ENCODE measurements at places on chromosomes 12 and 14.

DNA sequence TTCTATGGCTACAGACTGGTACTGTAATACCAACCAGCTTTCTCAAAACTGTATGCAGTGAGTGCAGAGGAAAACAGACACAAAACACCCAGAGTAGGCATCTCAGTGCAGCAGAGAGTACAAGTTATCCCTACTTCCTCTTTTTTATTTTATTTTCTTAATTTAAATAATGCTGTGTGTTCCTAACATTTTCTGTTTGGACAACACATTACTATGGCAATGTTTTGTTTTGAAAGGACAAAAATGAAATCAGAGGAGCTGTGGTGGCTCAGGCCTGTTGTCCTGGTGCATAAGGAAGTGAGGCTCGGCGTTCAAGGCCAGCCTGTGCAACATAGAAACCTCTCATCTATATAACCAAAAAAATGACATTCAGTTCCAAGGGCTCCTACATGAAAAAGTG lies 33.7 kb upstream of the SELPLG start:
- no peak for DNase-seq

- no peak for DNase-seq
These were observed 101.2 kb upstream of the STXBP6 start for GRCh38 chr14:25150934-25151790.

- no peak for DNase-seq
These were observed 81.2 kb downstream of the PITPNM2 start for GRCh38 chr12:123069436-123070266.

DNA sequence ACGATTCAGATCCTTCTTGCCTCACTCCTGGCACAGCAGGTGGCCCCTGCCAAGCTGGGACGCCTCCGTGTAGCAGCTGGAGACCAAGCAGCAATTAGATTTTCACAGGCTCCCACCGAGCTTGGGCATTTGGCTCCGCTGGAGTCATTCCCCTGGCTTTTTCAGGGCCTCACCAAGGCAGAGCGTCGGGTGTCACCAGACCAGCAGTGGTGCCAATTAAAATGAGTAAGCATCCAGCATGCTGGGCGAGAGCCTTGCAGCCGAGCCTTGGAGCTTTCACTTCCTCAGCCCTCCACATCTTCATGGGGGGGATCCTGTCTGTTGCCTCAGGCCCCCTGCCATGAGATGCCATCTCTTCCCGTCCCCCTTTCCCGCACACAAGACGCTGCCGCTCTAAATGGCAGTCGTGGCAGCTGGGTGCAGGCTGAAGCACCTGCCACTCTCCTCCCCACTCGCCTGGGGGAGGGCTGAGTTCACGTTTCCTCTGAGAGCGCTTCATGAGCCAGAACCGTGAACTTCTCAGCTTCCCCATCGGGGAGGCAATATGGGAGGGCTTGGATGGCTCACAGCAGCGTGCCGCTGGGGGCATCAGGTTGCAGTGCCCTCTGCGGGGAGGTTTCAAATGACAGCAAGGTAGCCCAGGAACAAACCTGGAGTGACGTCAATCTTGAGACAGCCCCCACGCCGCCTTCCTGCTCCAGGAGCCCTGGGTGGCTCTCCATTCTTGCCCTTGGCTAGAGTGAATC lies 11.7 kb downstream of the TPCN1 start:
- peak; percentile 31 for DNase-seq

DNA sequence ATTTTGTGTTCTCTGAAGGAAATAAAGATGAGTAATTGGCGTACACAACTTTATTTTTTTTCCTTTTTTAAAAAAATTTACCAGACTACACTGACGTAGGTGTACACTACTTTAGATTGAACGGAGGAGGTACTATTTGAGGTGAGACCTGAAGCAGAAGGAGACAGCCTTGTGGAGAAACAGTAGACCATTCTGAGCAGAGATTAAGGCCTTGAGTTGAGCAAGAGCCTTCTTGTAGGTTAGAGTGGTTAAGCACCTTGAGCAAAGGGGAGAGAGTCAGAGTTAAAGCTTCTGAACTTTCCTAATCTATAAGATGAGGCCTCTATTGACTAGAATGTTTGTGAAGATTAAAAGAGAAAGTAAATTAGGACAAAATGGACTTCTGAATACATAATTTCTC lies 2.5 kb downstream of the LEMD3 start:
- no peak for DNase-seq

DNA sequence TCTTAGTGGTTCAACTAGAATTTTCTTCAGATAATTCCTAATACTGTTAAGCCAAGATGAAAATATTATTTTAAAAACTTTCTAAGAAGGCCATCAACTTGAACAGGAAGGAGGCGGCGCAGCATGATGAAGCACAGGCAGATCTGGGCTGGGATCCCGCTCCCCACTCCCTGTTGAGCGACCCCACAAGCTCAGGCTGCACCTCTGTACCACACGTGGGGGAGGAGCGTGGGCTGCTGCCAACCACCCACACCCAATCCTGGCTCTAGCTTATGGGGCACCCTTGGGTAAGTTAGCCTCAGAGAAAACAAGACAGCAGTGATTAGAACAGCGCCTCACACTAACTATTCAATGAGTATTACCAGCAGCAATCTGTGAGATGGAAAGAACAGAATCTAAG lies 6.0 kb downstream of the MTERF2 start:
- no peak for DNase-seq

- no peak for DNase-seq
These were observed 355.2 kb downstream of the PCNX1 start for GRCh38 chr14:71262441-71262840.

DNA sequence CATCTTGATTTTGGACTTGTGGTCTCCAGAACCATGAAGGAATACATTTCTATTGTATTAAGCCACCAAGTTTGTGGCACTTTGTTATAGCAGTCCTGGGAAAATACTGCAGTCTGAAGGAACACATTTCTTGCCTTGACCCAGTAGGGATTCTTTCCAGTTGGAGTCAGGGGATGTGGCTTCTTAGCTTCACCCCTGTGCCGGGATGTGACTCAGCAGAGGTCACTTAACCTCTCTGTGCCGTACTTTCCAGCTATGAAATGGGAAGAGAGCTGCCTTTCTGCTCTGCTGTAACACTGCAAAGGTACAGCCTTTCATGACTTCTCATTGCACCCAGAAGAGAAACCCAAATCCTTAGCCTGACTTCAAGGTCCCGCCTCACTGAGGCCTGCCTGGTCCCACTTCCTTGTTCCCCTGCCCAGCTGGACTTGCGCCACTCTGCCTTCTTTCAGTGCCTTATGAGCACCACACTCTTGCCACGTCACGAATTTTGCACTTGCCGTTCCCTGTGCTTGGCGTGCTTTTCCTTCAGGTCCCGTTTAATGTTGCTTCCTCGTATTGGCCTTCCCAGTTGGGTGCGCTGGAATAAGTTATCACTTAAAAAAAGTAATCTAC lies 24.2 kb downstream of the CHST11 start:
- DNase-seq = no peak

- DNase-seq = no peak
These were observed 21.0 kb upstream of the TUNAR start for GRCh38 chr14:95855606-95856005.

- DNase-seq = no peak
These were observed 3.0 kb downstream of the B4GALNT1 start for GRCh38 chr12:57629897-57630471.

DNA sequence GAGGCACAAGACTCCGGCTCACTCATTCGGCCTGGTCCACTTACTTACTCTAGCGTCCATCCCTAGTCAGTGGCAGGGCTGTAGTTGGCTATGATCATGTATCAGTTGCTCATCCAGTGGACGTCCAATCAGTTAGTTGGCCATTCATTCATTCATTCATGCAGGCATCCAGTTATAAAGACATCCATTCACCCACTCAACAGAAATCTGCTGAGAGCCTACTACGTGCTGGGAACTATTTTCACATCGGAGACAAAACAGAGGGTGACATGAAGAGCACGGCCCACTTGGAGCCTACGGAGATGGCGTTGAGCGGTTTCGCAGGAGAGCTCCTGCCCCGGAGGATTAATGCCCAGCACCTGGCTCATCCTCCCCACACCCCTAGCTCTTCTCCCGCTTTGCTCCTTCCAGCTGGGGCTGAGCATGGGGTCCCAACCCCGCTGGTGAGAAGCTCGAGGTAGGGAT lies 49.7 kb downstream of the SNAPC1 start:
- no peak for DNase-seq

GRCh38 chr12:116971222-116971621 lies 60.5 kb downstream of the FBXW8 start:
- no peak for DNase-seq

GRCh38 chr12:120846721-120847120 lies 57.4 kb downstream of the SPPL3 start:
- no peak for DNase-seq

GRCh38 chr12:25529738-25530137 lies 23.3 kb downstream of the LMNTD1 start:
- DNase-seq = no peak

DNA sequence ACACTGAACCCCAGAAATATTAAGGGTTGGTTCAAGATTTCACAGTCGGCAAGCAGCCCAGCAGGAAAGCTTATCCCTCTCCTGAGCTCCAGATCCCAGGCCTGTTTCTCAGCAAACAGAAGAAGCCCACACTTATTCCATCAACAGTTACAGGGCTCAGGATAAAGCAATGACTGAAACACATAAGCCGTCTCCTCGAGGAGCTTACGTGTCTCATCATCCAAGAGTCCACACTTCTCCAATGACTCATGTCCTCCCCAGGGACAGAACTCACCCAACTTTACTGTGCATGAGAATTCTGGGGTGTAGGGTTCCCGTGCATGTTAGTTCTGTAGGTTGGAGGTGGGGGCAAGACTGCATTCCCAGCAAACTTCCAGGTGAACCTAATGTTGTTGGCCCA lies 31.2 kb downstream of the GSC start:
- DNase-seq = no peak

DNA sequence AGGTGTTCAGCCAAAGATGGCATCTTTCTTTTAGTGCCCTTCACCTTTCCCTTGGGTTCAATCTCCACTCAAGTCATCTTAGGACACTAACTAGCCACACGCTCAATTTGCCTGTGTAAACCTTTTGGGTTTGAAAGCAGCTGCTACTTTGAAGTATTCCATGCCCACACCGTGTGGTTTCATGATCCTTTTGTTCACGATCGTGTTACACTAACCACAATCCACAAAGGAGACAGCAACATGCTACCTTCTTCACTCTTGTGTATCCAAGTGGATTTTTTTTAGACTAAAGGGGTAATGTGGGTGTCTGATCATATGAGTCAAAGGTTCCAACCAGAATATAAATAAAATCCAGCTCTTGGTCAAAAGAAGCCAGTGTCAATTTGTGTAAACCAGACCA lies 122.7 kb upstream of the FAR2 start:
- no peak for DNase-seq

- no peak for DNase-seq
These were observed 67.6 kb downstream of the FOXN3 start for GRCh38 chr14:89349171-89350008.

- DNase-seq = no peak
These were observed 333.7 kb downstream of the MED13L start for GRCh38 chr12:115943630-115944391.

- DNase-seq = peak; percentile 83
These were observed 17.0 kb downstream of the RHOF start for GRCh38 chr12:121776190-121777098.

DNA sequence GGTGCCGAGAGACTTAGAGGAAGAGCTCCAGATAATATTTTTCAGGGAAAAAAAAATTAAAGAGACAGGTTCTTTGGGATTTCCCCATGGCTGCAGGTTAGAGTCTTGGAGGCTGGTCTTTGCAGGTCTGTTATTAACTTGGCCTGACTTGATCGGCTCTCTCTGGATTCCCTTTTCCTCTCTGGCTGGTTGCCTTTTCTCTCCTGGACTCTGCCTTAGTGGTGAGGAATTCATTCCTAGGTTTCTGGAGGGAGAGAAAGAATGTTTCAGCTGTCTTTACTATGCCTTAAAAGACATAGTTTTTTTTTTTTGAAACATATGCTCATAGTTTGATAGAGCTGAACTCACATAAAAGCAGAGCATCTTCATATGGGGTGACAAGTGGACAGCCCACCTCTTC lies 336.3 kb downstream of the BMP4 start:
- no peak for DNase-seq

DNA sequence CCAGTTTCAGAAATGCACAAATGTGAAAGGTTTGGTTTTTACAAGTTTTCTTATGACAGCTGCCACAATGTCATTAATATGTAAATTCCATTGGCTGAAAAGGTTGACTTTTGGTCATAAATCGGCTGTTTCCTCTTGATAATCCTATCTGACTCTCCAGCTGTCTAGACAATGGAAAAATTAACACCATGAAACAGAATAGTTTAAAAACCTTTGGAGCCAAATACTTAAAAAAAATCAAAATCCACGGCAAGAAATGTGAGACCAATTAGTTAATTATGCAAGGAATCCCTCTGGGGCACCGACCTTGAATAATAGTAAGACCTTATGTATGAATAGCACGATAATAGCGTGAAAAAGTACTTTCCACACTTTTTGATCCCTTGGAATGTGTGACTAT lies 138.0 kb downstream of the ZNF664 start:
- no peak for DNase-seq

All from stimulated activated naive CD4-positive, alpha-beta T cell treated with Interleukin-2 at 50 U/mL for 16 hours (primary cell).